ENCODE measurements at places on chromosomes 3 and 15.

DNA sequence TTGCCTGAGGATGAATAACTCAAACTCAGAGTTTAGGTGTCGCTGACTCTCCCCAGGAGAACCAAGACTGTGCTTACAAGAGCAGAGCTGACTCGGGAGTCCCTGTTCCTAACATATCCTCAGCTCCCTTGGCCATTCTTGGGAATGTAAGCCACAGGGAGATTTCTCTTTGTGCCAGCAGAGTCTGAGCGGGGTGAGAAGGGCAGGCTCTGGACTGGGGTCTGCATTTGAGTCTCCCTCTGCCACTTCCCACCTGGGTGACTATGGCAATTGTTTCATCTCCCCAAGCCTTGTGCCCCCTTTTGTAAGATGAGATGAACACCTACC, 126.0 kb downstream of the ADAMTS17 start:
- DNase-seq, result no peak

- DNase-seq, result no peak
Observed at GRCh38 chr3:12194669-12195161, 36.0 kb upstream of the TIMP4 start.

DNA sequence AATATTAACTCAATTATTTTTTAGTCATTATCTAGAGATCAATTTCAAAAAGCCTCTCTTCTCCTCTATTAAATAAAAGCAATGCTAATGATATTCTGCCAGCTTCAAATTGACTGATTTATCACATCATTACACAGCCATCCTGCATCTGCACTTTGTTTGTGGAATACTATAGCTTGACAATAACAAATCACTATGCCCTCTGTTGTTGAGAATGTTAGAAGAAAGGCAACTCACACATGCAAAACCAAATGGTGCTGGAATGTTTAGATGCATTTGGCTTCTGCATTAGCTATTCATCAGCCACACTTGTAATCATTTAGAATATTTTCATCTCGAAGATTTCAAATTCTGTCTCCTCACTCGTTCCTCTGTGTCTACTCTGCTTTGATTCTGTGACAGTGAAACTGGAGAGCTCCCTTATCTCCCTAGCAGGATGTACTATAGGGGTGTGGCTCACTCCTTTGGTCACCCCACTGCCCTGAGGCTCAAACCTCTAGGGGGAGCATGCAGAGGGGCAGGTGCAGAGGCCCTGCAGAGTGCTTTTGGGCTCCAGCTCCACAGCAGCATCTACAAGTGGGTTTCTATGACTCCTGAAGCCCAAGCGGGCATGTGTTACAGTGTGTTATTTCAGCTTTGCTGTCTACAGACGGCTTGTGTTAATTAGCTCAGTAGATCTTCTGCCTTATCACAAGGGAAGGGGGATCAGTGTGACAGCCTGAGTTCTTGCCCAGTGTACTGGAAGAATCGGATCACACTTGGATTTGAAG, 454.1 kb upstream of the BCHE start:
- DNase-seq, result no peak

GRCh38 chr3:20043396-20043795, 3.1 kb downstream of the KAT2B start:
- DNase-seq, result peak; percentile 36

- DNase-seq, result no peak
Observed at GRCh38 chr15:92074646-92075045, 221.1 kb downstream of the SLCO3A1 start.

DNA sequence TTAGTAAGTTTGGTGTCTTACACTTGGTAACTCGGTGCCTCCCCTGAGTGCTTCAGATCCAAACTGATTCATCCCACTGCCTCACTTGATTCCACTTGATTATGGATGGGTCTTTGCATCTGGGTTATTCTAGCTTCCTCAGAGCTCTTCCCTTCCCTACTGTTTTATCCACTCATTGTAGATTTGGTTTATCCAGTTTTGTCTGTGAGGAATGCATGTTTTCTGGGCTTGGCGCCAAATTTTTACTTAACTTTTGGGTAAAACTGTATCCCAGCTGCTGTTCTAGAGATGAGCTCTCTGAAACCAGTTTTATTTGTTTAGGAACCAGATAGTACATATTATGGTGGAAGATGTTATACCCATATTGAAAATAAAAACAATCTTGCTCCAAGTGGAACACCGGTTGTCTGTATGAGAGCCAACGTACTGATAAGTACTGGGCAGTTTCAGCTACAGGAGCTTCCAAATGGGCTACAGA, 20.9 kb downstream of the RAD54L2 start:
- no peak for DNase-seq

DNA sequence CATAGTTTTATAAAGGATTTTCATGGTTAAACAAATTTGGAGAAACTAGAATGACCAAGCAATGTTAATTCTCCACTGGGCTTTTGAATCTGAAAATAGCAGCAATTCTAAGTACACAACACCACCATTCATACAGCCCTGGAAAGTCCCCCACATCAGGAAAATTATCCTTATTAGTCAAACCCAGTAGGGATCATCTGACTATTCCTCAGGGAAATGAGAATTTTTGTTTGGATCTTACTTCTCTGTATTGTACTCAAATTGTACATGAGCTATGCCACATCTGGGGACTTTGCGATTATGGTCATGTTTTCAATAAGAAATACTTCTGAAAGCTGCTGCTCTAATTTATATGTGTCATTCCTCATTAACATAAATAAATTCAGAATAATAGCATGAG, 46.0 kb downstream of the RARB start:
- DNase-seq, result no peak

GRCh38 chr3:27910456-27910855, 188.3 kb upstream of the EOMES start:
- DNase-seq, result no peak

DNA sequence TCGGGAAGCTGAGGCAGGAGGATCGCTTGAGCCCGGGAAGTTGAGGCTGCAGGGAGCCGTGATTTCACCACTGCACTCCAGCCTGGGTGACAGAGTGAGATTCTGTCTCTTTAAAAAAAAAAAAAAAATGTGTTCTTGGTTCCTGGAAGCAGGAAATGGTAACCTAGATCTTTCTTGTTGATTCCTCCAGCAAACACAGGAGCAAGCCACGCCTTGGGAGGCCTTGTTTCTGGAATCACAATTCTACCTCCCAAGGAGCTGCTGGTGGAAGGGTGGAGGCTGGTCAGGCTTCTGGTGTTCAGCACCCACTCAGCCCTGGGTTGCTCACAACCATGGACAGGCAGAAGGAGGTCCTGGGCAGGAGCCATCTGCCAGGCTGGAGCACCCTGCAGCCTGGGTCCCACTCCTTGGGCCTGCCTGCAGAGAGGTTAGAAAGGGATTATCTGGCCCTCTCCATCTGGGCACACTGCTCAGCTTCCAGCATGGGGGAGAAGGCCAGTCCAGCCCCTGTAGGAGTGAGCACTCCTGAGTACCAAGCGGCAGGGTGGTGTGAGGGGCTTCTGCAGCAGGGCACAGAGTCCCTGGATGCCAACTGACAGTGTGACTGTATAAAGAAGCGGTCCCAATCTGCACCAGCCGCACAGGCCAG, 65.6 kb downstream of the ABTB1 start:
- no peak for DNase-seq

DNA sequence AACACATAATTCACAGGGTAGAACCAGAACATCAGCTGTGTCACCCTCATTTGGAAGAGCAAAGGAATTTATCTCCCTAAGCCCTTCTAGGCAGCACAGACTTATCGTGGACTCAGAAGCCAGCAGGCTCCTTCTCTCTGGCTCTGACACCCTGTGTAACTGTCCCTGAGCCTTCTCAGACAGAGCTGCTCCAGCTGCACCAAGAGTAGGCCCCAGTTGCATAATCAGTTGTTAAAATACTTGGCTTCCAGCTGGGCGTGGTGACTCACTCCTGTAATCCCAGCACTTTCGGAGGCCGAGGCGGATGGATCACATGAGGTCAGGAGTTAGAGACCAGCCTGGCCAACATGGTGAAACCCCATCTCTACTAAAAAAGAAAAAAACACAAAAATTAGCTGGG, 49.4 kb upstream of the ACVR2B start:
- no peak for DNase-seq

DNA sequence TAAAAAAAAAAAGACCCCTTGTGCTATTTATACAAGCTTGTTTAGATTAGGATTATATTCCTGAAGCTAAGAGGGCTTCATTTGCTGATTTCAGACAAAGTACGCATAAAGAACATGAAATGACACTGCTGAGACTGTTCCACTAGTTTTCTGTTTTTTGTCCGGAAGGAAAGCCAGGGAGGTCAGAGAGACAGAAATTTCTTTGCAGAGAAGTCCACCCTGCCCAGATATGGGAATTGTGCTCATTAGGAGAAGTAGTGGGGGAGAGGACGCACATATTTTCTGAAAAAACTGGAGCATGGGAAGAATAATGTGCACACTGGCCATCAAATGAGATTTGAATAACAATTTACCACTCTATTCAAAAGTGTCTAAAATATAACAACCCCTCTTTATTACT, 220.9 kb upstream of the ICE2 start:
- no peak for DNase-seq

DNA sequence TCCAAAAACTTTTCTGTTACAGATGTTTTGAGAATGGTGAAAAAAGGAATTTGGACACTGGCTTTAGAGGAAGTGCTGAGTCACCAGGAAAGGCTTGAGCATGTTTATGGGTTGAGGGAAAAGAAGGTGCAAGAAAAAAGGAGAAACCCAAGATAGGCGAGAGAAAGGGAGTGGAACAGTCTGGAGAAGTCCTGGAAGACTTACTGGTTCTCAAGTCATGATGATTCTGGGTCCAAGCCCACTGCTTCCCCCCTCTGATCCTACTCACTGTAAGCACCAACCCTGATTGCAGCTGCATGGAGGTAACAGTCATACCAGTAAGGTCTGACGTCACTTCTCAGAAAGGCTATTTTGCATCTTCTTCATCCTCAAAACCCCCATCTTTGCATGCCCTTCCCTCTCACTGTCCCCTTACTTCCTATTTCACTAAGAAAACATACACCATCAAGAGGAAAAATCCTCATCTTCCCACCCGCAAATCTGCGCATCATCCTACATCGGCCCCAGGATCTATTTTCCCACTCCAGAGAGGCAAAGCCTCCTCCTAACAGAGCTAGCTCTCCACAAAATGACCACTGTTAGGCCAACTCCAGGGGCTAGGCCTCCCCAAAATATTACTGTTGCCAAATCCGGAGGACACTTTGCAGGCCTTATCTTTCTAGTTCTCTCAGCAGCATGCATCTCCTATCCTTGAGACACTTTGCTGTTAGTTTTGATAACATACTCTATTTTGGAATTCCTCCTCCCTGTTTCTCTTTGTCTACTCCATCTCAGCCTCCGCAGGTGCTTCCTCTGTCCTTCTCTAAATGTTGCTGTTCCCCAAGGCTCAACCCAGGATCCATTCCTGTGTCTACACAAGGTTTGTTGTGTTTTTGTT, 3.2 kb upstream of the ATP13A3 start:
- DNase-seq, result no peak

DNA sequence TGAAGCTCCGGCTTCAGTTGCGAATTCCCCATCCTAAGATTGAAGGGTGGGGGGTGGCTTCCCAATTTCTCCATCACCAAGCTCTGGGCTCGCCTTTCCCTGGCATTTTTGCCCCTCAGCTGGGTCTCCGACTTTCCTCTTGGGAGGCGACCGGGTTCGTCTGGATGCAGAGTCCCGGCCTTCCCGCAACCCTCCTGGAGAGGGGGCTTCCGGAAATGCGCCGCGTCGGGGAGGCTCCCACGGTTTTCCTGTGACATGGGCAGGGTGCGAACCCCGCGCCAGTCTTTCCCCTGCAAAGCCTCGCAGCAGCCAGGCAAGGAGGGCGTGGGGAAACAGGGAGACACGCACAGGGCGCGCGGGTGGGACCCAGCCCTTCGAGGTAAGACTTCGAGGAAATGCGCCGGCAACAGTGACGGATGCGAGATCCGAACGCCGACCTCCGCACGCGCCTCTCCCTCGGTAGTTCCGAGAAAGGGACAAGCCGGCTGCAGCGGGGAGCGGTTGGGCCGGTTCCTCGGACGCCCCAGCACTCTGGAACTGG, 466 bp upstream of the HCN4 start:
- DNase-seq, result no peak

- DNase-seq, result no peak
Observed at GRCh38 chr3:138089091-138089490, 26.3 kb downstream of the DZIP1L start.

DNA sequence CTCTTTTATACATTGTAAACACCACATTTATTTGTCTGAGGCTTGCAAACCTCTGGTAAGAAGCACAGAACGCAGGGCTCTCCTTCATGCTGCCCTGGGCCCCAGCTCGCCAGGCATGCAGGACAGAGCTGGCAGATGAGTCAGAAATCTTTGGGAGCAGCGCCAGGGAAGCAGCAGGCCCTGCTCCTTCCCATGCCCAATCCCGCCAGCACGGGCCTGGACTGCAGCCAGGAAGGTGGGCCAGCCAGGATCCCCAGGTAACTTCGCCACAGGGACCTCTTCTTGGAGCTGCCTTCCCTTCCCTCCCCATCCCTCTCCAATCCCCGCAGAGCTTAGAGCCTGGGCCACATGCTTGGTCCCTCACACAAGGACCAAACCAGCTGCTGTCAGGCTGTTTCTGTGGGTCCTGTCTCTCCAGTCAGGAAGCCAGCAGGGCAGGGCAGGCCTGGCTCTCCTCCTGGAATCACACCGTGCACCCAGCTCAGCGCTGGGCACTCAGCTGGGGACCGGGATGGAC, 8.8 kb downstream of the STOML1 start:
- DNase-seq, result no peak

- no peak for DNase-seq
Observed at GRCh38 chr3:130950641-130951040, 56.8 kb downstream of the ATP2C1 start.

GRCh38 chr3:158794936-158795518, 6.8 kb upstream of the MFSD1 start:
- DNase-seq, result no peak

GRCh38 chr3:138549179-138549977, 44.7 kb downstream of the CEP70 start:
- DNase-seq, result no peak

DNA sequence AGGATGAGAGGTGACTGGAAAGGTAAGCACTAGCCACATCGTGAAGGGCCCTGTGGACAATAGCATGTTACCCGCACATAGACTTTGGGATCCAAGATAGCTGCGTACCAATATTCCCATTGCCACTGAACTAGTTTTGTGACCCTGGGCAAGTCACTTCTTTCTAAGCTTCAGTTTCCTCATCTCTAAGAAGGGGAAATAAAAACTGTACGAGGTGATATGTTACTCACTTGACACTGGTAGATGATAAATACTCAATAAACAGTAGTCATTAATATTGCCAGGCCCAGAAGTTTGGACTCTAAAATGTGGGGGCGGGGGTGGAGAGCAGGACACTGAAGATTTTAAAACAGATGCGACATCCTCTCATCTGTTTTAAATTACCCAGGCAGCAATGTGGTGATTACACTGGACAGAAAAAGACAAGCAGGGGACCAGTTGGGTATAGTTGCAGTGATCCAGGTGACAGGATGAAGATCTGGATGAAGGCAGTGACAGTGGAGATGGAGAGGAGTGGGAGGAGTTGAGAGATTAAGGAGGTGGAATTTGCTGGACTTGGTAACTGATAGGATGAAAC, 2.5 kb downstream of the ATG7 start:
- no peak for DNase-seq

GRCh38 chr3:69499899-69500421, 114.1 kb upstream of the FRMD4B start:
- no peak for DNase-seq

GRCh38 chr3:39189959-39190269, 2.5 kb downstream of the XIRP1 start:
- DNase-seq, result peak; percentile 54

GRCh38 chr3:170806676-170807075, 63.3 kb downstream of the RPL22L1 start:
- DNase-seq, result no peak

GRCh38 chr3:122299215-122299614, 25.8 kb upstream of the CSTA start:
- no peak for DNase-seq
